ENCODE measurements at places on chromosomes 6 and 20. TPM values are rescaled to one million over a fixed set of nuclear protein-coding genes. Genes with fewer than 3 reads are reported as not detected.

The NHSL1 gene
- polyA plus RNA-seq, result 14.4 TPM

The TUBB2A gene
- 10.8 TPM for polyA plus RNA-seq

The MOG gene
- polyA plus RNA-seq, result not detected

The LIME1 gene
- 19.9 TPM for polyA plus RNA-seq

The SYNDIG1 gene
- 0.29 TPM for polyA plus RNA-seq

The DNMT3B gene
- 0.31 TPM for polyA plus RNA-seq

The MAN1A1 gene
- 27.3 TPM for polyA plus RNA-seq

The MACROD2 gene
- 13.0 TPM for polyA plus RNA-seq

The TMEM244 gene
- not detected for polyA plus RNA-seq

The PRDM13 gene
- not detected for polyA plus RNA-seq

- no peak for DNase-seq
Observed at GRCh38 chr6:50842861-50843384, 24.3 kb downstream of the TFAP2B start.

GRCh38 chr20:50592282-50593004 is 82.3 kb downstream of the PTPN1 start:
- no peak for DNase-seq

- no peak for DNase-seq
Observed at GRCh38 chr6:52990342-52990741, 4.7 kb downstream of the GSTA4 start.

DNA sequence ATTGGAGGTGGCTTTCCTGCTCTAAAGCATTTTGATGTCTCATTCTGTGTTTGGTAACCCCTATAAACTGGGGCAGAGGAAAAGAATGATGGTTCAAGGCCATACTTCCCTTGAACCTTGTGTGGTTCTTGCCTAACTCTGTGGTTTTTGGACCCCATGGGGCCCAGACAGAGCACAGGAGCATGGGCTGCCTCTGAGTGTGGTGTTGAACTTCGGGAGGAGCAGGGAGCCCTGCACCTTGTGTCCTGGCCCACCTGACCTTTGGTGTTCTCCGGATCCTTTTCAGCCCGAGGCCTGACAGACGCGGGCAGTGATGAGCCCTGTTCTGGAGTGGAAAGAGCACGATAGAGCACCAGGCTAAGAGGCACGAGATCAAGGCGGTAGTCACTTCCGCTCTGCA is 18.8 kb downstream of the TMEM74B start:
- no peak for DNase-seq

GRCh38 chr20:5356941-5357340 is 40.2 kb upstream of the PROKR2 start:
- no peak for DNase-seq

- DNase-seq, result no peak
Observed at GRCh38 chr6:99364026-99364425, 14.6 kb upstream of the FAXC start.

- no peak for DNase-seq
Observed at GRCh38 chr6:121823437-121823851, 388.0 kb downstream of the GJA1 start.

- DNase-seq, result no peak
Observed at GRCh38 chr20:45258664-45259063, 4.3 kb upstream of the SLPI start.

DNA sequence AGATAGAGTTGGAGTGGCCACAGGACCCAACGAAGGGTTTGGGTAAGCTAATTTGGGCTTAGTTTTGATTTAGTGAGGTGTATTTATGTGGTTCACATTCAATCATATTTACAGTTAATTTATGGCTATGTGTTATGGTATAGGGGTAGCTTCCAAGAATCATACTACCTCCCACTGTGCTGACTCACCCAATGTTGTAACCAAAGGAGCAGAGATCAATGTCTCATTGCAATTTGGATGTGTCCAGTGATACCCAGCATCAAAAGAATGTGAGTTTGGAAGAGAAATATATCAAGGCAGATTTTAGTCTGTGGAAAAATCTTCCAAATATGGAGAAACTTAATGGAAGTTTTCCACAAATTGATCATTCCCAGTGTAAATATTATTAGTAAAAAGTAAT is 25.3 kb upstream of the SMIM8 start:
- DNase-seq, result no peak

DNA sequence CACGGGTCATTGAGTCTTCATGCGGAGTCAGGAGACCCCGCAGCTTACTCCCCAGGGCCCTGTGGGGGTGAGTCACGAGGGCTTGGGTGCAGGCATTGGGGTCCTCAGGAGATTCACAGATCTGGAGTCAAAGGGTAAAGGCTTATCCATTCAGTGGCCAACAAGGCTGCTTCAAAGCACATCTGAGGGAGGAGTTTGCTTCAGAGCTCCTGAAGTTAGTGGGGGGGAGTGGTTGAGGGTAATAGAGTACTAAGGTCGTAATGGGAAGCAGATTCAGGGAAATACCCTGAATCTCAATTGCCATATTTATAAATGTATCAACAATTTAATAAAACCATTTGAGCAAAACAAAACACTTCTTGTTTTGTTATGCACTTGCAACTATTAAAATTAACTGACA is 37.3 kb downstream of the SH3BGRL2 start:
- DNase-seq, result no peak

GRCh38 chr20:54047048-54047447 is 23.3 kb downstream of the BCAS1 start:
- no peak for DNase-seq

GRCh38 chr6:147837540-147837939 is 329.1 kb downstream of the SAMD5 start:
- DNase-seq, result no peak

DNA sequence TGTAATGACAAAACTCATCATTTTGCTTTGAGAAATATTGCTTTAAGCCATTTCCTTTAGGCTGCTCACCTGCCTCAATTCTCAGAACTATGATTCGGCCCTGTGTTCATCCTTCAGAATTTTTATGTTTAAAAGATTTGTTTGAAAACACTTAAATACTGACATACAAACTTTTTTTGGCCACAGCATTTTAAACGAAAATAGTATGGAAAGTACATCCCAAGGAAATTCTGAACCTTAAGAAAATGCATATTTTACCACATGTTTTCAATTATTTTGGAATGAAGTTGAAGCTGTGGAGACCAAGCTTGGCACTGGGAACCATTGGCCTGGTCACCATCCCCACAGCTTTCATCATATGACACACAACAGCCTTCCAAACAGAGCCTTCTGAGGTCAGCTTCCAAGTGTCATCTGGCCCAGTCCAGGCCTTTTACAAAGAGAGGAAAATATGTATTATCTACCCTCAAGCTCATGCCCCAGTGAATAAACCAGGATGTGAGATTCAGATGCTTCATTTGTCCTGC is 83.3 kb downstream of the SOD2 start:
- no peak for DNase-seq

- no peak for DNase-seq
Observed at GRCh38 chr6:116616737-116617053, 416 bp downstream of the RSPH4A start.

DNA sequence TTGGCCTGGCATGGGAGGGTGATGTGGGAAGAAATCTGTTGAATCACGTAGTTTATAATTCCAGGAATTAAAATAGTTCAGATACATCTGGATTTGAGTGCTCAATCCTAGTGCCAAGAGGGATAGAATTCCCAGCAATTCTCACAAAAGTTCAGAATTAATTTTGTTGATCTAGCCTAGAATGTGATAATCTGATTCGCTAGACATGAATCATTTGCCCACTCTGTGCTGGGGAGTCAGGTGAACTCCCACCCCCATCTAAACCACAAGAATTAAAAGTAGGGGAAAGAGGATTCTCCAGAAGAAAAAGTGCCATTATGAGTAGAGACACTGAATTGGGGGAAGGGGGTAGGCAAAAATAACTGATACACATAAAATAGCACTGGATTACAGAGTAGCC is 85.0 kb downstream of the LIN28B start:
- no peak for DNase-seq

DNA sequence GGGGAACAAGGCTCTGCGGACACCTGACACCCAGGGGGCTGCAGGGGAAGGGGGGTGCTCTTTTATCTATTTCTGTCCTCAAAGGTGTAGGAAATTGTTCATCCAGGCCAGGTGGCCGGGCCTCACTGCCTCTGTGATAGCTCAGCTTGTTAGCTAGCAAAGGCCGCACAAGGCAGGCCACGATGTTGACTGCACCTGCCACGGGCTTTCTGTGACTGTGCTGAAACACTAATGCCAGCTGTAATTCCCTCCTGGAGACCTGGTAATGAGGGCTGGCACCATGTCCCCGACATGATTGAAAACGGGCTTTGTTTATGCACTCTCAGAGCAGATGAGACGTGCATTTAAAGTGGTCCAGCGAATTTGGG is 61.4 kb upstream of the APCDD1L start:
- no peak for DNase-seq

- no peak for DNase-seq
Observed at GRCh38 chr6:167121335-167121841, 1.5 kb upstream of the CCR6 start.

DNA sequence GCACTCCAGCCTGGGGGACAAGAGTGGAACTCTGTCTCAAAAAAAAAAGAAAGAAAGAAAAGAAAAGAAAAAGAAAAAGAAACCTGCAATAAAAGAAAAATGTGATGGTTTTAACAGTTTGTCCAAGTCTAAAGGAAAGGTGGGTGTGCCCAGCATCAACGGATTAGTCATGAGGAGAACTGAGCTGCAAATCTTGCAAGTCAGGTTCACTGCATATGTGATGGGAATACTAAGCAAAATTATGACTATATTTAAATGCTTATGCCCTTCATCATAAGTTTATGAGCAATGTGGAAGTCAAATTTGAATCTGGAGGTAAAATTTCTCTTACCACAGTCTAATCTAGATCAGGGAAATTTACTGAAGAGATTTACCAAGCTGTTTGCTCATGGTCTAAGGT is 13.1 kb upstream of the CDK19 start:
- no peak for DNase-seq

GRCh38 chr6:56688521-56688920 is 45.8 kb upstream of the DST start:
- no peak for DNase-seq

GRCh38 chr6:39892490-39893129 is 41.7 kb downstream of the MOCS1 start:
- DNase-seq, result peak; percentile 75

DNA sequence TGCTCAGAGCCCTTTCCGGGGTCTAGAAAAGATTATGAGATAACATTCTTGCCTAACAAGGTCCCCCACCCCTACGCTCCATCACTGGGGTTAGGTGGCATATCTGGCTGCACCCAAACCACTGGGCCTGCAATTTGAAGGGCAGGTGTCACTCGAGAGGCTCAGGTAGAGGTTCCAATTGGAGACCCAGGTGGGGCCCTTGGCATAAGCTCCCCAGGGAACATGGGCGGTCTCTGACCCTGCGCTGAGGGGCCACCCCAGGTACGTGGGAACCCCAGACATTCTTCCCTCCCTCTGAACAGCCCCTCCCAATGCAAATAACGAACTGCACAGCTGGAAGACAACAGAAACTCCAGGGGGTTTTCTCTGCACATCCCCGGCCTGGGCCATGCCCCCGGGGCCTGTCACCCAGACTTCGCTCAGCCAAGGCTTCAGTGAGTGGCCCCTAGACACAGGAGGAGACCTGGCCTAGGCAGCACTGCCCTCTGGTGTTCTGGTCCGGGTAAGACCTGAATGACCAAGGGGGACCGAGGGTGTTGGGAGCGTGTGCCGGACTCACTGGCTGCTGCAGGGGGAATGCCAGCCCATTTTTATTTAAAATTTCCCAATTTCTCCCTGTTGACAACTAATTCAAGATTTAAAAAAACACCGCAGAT is 47.5 kb downstream of the DSTN start:
- DNase-seq, result peak; percentile 71

DNA sequence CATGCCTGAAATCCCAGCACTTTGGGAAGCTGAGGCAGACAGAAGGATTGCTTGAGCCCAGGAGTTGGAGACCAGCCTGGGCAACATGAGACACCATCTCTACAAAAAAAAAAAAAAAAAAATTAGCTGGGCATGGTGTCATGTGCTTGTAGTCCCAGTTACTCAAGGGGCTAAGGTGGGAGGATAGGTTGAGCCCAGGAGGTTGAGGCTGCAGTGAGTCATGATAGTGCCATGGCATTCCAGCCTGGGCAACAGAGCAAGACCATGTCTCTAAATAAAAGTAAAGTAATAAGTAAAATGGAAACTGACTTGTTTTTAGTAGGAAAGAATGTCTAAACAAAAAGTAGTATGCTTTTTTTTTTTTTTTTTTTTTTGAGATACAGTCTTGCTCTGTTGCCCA is 240.7 kb downstream of the ARID1B start:
- DNase-seq, result no peak

- DNase-seq, result no peak
Observed at GRCh38 chr20:19015351-19016139, 196.9 kb upstream of the SLC24A3 start.

DNA sequence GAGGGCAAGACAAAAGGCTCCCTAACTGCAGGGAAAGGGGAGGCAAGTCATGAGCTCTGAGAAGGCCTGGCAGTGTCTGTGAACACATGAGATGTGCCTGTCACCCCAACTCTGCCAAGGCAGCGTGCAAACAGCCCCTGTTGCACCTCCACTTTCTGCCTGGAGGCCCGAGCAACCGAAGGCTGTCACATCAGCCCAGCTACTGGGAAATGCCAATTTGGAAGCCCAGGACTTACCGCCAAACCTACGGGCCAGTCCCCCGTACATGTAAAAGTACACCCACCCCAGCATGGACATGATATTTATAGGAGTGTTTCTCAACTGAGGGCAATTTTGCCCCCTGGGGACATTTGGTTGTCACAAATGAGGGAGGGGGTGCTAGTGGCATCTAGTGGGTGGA is 27.3 kb upstream of the RPP40 start:
- DNase-seq, result no peak

- no peak for DNase-seq
Observed at GRCh38 chr6:48825501-48826151, 637.4 kb downstream of the MMUT start.

GRCh38 chr6:2865694-2866151 is 24.1 kb upstream of the SERPINB1 start:
- DNase-seq, result peak; percentile 52

GRCh38 chr20:8190043-8190880 is 58.2 kb downstream of the PLCB1 start:
- peak; percentile 42 for DNase-seq

DNA sequence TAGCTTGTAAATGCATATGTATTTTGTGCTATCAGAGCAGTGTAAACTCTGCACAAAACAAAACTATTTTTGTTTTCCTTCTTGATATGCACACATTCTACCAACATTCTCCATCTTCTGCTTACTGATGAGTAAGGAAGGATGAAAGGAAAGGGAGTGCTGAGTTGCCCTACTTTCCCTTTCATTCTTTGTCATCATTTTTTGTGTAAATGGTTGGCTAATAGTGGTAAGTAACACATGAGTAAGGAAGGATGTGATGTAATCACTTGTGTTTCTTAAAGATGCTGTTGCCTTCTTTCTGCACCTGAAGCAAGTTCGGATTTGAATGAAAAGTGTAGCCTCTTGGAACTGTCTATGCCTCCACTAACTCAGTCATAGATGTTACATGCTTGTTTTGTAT is 4.6 kb upstream of the REV3L start:
- no peak for DNase-seq

DNA sequence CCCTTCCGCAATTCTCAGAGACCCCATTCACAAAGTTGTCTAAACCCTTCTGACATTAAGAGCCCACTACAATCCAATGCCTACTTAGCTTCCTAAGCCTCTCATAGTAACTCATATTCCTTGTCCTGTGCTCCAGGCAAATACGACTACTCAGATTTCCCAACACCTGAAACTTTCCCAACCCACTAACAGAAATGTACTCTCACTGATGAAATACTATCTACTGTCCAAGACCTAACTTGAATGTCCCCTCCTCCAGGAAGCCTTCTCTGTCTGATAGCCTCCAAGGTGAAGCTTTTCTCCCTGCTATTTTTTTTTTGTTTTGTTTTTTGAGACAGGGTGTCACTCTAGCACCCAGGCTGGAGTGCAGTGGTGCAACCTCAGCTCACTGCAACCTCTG is 30.4 kb downstream of the GPLD1 start:
- no peak for DNase-seq

GRCh38 chr20:14259689-14260088 is 77.7 kb downstream of the FLRT3 start:
- no peak for DNase-seq

All from lung (tissue), 17 donors.